ENCODE measurements at places on chromosomes 11 and 22.

GRCh38 chr11:123901867-123902266 lies at the start of gene OR8D4:
Gene OR8D4, plus strand, starts transcription at chr11:123902167. Its CDS starts 4,265 bp downstream, at chr11:123906432.
- no peak for DNase-seq

- DNase-seq: no peak
Observed at GRCh38 chr22:43412808-43413795, 1.3 kb downstream of the MPPED1 start.

DNA sequence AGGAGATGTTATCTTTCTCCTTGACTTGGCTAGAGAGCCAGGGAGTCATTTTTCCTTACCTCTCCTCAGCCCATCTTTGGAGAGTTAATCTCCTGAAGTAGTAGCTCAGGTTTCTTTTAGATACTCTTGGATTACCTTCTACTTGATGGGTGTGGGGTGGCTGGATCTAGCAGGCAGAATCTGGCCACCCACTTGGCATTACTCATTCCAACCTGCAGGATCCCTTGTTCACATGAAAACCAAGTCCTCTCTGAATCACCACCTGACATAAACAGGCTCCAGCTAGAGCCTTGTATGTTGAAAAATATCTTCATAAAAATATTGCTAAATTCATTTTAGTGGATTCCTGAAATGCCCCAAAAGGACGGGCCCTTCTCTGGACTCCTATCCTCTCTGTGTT lies 250.6 kb upstream of the PLET1 start:
- no peak for DNase-seq

GRCh38 chr11:125071435-125071834 lies 8.3 kb downstream of the SLC37A2 start:
- DNase-seq: no peak

DNA sequence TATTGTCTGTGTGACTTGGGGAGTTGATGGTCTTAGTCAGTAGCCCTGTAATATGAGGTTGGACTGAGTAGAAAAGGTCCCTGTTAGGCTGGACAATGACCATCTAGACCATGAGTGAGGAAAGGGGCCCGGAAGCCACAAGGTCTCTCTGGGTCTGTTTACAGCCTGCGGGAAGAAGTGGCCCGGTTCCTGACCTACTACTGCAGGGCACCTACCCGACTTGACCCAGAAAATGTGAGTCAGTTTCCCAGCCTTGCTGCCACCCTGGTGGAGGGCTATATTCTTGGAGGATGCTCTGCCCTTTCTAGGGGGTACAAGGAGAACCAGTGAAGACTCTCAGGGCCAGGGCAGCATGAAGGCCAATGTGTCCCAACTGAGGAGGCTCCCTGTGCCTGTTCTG lies 3.4 kb downstream of the ACCSL start:
- no peak for DNase-seq

DNA sequence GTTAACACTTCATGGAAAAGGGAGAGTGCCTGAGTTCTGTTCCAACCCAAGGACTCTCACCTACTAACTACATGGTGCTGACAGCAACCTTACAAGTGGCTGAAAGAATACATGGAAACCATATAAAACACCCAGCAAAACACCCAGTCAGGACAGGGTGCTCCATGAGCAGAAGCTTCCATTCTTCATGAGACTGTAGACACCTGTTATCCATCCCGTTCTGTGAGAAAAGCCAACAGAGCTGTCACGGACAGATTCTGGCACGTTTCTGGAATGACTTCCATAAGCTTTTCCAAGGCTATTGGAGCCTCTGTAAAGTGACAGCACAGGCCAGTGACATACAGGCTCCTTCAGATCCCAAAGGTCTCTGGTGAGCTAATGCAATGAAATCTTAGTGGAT lies 23.2 kb downstream of the PRR14L start:
- DNase-seq: no peak

DNA sequence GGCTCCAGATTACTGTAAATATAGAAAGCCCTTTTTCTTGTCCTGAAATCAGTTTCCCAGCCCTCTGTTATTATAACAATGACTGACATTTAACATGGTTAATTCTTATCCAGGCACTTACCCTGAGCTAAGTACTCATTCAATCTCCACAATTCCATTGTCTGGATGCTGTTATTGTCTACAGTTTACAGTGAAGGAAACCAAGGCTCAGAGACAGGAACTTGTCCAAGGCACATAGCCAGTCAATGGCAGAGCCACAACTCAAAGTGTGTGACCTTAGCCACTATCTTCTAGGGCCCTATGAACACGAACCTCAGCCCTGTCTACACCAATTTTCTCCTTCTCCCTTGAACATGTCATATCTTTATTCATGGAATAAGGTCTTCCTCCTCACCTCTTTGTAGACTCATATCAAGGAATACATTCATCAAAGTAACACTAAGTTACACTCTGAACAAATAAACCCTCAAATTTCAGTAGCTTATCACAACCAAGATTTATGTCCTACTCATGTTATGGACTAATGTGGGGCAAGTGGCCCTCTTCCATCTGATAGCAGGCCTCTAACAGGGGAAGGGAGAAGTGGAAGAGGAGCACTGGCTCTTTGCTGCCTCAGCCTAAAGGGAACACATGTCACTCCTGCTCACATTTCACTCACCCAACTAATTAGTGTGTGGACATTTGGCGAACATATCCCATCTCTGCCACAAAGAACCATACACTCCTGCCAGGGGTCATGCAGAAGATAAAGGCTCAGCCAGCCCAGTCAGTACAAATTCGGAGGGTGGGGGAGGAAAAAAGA lies 39.3 kb upstream of the APLNR start:
- DNase-seq: no peak

GRCh38 chr11:8384199-8384821 lies 120.6 kb upstream of the LMO1 start:
- DNase-seq: no peak

- DNase-seq: no peak
Observed at GRCh38 chr11:130908770-130909625, 7.3 kb downstream of the SNX19 start.

GRCh38 chr11:125226031-125226430 lies 61.5 kb downstream of the PKNOX2 start:
- no peak for DNase-seq

DNA sequence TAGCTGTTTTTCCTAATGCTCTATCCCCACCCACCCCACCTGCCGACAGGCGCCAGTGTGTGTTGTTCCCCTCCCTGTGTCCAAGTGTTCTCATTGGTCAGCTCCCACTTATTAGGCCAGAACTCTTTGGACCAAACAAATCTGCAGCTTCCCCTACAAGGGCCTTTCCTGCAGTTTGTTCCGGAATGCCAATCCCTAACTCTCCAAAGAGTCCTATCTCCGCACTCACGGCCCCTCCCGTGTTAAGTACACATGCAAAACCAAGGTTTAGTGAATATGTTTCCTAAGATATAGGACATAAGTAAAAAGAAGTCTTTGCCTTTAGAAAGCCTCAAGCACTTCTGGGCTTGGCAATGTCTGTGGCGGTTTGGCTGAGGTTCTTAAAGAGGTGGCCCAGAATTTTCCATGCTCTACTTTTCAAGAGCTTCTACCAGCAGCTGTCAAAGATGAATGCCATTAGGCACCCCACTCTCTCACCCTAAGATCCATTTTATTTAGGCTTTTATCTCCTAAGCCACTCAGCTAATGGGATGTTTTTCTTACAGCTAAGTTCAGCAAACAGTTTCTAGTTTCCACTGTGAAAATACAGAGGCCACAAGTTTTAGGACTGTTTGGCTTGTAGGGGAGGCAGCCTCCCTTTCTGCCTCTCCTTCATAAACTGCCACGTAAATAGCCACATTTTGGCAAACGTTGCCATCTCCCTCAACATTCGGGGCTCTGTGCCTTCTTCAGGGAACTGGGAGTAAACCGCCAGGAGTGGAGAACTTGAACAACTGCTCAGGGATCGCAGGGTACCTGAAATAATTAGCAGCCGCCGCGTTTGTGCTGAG lies 1.6 kb downstream of the CD59 start:
- DNase-seq: no peak

DNA sequence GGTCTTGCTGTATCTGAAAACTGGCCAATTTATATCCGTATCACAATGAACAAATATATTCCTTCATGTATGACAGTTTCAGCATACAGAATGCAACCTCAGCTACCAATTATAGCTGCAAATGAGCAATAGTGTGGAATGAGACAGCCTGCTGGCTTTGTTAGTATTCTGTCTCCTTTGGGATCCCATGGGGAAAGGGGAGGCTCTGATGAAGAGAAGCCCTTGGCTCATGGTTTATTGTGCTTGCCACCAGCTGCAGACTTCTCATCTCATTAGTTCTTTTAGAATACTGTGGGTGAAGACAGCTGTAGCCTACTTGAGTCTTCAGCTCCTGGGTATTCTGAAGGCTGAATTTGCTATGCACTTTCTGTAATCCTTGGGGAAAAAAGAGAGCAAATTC lies 42.4 kb downstream of the PITPNB start:
- DNase-seq: no peak

DNA sequence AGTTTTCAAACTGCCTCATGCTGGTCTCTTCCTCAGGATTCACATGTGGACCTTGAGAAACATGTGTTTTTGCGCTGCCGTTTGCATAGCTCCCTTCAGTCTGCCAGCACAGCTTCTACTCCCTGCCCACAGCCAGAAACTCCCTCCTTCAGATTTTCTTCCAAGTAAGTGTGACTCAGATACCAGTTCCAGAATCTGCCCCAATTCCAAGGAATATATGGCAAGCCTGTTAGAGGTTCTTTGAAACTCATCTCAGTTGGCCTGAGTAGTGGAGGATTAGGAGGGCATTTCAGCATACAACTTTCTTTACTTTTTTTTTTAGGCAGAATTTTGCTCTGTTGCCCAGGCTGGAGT lies 67.1 kb downstream of the SNX19 start:
- no peak for DNase-seq

DNA sequence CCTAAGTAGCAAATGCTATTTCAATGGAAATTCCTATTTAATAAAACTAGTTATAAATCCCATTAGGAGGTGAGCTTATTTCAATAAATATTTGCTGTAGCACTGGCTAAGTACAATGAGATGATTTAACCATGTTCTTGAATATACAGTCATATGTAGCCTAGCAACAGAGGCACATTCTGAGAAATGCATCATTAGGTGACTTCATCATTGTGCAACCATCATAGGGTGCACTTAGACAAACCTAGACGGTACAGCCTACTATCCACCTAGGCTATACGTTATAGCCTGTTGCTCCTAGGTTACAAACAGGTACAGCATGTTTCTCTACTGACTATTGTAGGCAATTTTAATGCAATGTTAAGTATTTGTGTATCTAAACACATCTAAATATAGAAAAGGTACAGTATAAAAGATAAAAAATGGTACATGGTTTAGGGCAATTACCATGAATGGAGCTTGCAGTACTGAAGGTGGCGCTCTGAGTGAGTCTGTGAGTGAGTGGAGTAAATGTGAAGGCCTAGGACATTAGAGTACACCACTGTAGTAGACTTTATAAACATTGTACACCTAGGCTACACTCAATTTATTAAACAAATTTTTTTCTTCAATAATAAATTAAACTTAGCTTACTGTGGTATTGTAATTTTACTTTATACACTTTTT lies 350.1 kb downstream of the CASP12 start:
- no peak for DNase-seq
